ENCODE measurements at places on chromosomes 11 and 22.

GRCh38 chr11:83061883-83062282, 9.8 kb downstream of the RAB30 start:
- no peak for DNase-seq

GRCh38 chr22:23544852-23545251, 35.2 kb downstream of the IGLL1 start:
- DNase-seq: no peak

DNA sequence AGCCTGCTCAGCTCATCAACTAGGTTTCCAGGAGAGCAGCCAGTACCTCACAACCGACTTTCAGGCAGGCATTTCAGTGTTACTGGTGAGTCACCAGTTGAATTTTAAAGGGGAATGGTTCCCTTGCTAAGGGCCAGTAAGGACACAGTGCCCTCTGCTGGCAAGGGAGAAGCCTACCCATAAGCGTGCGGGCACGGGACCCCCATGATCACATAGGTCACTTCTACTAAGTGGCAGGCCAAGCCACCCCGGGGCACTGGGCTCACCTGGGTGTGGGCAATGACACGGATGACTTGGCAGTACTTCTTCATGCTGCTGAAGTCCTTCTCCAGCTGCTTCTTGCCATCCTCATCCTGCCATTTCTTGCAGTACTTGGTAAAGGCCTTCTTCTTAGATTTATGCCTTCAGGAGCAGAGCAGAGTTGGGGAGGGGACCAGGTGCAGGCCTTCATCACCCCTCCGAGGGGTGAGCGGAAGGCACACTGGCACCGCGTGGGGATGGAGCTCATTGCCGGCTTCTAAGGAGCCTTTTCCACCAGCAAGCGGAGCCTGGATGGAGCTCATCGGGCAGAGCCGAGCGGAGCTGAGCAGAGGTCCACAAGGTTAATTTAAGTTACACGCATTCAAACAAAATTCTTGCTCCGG, 2.9 kb downstream of the RPL3 start:
- peak; percentile 79 for DNase-seq

DNA sequence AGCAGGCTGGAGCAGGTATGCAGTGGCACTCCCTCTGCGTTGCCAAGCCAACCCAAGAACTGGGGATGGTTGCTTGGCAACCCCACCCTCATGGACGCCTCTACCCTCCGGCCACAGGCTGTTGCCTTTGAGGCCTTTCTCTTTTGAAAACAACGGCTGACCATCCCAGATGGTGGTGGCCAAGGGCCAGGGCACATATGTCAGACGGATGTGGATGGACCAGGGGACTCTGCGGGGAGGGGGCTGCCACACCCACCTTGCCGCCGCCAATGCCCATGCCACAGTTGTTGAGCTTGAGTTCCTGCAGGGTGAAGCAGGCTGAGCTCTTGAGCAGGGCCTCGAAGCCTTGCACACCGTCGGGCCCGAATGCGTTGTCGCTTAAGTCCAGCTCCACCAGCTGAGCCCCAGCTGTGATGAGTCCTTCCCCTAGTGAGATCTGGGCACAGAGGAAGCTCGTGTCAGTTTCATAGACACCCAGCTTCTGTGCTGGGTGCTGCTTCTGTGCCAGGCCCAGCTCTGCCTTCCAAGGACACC, 21.5 kb downstream of the RANGAP1 start:
- DNase-seq: no peak

DNA sequence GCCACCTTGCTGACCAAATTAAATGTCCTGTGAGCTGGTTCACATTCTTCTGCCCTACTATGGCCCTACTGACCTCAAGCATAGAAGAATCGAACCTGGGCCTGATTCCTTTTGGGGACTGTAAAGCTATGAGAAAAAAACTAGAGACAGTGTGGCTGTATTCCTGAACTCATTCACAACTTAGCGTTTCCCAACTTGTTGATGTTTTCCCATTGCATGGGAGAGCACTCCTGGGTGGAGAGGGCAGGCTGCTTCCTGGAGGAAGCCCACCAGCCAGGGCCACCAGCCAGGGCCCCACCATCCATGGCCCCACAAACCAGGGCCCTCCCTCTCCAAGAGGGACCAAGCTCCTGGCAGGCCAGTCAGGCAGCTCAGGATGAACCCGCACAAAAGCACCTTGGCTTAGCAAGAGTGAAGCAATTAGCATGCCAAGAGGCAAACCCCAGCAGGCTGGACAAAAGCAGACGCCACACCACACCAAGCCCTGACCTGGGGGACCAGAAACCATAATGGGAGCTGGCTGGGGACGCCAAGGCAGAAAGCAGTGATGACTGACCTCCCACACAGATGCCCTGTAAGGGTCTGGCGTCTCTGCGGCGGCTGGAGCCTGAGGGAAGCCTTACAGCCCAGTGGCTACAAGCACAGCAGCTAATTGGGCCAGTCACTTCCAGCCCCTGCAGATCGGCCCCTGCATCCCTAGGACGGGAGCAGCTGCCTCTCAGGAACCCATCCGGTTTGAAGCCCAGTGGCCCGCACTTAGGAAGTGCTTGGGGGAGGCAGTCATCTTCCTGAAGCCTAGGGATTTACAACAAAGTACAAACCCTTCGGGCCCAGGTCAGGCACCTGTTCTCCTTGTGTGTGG, 2.1 kb downstream of the CERK start:
- no peak for DNase-seq

- DNase-seq: no peak
Observed at GRCh38 chr22:17787241-17787640, 13.0 kb upstream of the BID start.

DNA sequence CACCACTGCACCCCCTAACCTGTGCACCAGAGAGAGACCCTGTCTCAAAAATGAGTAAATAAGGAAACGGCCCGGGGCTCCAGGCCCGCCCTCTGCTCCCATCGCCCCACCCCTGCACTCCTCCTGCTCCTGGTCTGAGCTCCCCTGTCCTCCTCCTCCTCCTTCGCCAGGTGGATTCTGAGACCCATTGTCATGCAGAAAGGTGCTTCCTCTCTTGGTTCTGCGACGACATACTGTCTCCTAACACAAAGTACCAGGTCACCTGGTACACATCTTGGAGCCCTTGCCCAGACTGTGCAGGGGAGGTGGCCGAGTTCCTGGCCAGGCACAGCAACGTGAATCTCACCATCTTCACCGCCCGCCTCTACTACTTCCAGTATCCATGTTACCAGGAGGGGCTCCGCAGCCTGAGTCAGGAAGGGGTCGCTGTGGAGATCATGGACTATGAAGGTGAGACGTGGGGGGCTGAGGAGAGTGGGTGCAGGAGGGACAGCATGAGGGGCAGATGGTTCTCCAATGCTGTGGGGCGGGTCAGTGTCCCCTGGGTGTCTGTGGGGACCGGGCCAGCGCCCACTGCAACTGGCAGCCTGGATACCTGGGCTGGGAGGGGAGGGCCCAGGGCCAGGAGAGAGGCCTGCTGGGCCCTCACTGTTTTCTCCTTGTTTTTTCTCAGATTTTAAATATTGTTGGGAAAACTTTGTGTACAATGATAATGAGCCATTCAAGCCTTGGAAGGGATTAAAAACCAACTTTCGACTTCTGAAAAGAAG, 3.1 kb upstream of the APOBEC3D start:
- no peak for DNase-seq

GRCh38 chr11:114348200-114349191, 51.8 kb downstream of the C11orf71 start:
- no peak for DNase-seq

GRCh38 chr11:114011443-114011842, 36.5 kb downstream of the HTR3A start:
- no peak for DNase-seq

DNA sequence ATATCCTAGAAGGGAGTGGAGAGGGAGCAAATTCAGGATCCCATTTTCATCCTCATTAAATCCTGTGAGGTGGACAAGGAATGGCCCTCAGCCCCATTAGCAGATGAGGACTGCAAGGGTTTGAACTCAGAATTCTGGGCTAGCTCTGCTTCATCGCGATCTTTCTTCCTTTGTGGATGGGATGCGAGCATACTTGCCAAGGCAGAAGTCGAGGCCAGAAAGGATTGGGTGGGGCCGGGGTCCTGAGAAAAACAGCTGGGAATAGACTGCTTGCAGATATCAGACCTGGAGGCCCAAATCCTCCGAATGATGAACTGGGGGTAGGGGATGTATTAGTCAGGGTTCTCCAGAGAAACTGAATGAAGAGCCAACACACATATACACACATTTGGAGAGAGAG, 179.0 kb downstream of the CHST1 start:
- DNase-seq: no peak

GRCh38 chr11:21040630-21041029, 371.2 kb downstream of the NELL1 start:
- no peak for DNase-seq

GRCh38 chr11:22567759-22568158, 57.9 kb downstream of the FANCF start:
- DNase-seq: no peak

GRCh38 chr22:24102366-24103200, 78.7 kb upstream of the SUSD2 start:
- no peak for DNase-seq

DNA sequence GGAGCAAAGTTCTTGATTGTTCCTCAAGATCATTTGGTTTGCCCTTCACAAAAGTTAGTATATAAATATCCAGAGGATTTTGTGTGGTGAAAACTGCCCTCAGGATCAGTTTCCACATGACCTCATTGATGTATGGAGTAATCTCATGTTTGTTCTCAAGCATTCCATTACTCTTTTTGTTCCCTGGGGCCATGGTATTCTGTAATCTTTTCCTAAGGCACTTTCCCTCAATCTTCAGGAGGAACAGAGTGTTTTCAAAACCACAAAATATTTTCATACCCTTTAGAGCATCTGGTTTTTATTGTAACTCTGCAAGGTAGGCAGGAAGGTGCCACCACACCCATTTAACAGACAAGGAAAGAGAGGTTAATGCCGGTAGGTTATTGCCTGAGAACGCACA, 99.6 kb downstream of the FAM181B start:
- DNase-seq: no peak

DNA sequence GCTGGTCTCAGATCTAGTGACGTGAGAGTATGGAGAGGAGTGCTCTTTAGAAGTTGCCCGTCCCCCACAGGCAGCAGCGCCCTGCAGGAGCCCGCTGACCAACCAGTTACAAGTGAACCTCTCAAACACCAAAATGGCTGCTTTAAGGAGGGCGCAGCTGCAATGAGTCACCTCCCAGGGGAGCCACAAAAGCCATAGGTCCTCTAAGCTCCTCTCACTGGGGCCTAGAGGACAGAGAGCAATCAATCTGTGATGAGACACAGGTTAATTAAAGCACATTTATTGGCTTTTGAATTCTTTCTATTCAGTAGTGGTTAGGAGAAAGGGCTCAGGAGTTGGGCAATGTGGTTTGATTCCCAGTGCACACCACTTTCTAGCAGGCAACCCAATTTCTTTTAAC, 15.5 kb upstream of the RAPSN start:
- no peak for DNase-seq

DNA sequence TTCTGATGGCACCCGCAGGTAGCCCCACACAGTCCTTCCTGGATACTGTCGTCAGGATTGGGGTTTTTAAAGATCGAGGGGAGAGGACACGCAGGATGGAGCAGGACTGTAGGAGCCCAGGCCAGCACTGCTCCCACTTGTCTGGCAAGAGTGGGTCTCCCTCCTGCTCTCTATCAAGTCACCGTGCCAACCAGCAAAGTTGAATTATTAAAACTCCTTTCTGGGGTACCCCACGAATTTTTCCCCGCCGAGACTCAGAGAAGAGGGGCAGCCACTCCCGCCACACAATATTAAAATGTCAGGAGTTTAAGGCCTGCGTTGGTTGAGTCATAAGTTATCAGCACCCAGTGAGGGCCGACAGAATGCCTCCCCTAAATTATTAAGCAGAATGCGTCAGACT, 10.1 kb downstream of the LMO1 start:
- DNase-seq: no peak

DNA sequence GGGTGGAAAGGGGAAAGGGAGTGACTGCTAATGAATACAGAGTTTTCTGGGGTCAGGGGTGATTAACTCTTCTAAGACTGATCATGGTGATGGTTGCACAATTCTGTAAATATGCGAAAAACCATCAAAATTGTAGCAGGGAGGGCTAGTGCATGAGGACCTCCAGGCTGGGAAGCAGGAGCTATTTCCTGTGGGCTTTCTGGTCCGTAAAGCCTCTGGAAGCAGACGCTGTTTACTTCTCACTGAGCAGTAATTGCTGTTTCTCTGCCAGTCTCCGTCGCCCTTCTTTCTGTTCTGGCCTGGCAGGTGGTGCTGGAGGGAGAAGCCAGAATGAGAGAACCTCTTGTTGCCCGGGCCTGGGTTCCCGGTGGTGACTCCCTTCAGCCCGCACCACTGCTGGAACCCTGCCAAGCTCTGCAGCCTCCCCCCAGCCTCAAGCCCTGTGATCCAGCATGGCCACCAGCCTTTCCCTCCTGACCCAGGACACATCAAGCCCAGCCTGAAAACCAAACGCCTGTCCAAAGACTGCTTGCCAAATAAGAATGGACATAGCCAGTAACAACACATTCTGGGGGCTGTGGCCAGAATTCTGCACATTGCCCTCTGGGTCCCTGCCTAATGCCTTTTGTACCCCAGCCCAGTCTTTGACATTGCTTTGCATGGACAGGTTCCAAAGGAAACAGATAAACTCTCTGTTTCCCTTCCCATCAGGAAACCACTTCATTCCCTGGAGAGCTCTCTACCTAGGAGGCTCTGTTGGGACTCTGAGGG, 201.0 kb upstream of the NAV2 start:
- DNase-seq: peak; percentile 6

DNA sequence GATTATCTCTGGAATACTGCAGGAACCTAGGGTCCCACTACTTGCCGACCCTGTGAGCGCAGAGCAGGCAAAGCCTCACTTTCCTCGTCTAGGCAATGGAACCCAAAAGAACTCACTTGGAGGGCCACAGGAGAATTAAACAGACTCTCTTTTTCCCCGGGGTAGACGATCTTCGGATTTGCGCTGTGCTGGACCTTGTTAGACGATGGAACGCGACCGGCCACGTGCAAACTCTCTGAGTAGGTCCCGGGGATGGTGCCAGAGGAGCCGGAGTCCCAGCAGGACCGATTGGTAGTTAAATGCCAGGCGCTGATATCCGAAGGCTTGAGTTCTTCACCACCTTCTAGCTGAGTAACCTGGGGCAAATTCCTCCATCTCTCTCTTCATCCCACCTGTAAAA, 1.0 kb upstream of the SLC1A2 start:
- no peak for DNase-seq

DNA sequence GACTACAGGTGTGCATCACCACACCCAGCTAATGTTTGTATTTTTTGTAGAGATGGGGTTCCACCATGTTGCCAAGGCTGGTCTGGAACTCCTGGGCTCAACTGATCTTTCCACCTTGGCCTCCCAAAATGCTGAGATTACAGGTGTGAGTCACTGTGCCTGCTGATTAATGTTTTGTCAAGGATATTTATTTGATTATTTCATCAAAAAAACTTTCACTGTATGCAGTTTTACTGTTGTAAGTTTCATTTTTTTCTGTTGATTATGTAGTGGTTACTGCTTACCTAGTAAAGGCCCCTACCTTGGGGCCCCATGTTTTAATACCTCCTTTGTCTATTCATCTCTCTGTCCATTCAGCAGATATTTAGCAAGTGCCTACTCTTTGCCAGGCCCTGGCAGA, 16.7 kb upstream of the FAM168A start:
- DNase-seq: no peak

GRCh38 chr11:16096336-16096735, 260.0 kb downstream of the SOX6 start:
- DNase-seq: no peak

Measured in left colon (tissue), 2 donors.